ENCODE measurements at places on chromosomes 3 and 15.
A peak's percentile ranks its signal among the peaks of the same experiment; 100 is the strongest.

GRCh38 chr3:46406788-46407611, at the start of the genes CCR5AS and CCRL2:
CCR5AS (minus strand) TSS chr3:46407066.
CCRL2 (plus strand) TSS chr3:46407259; CDS start chr3:46408080, 821 bp downstream.
- DNase-seq: no peak

GRCh38 chr3:36944641-36945270, at the start of gene TRANK1:
TRANK1 (minus strand) TSS chr3:36945054; CDS start chr3:36944809, 245 bp downstream.
- peak; percentile 78 for DNase-seq

- DNase-seq: no peak
Measured at GRCh38 chr3:60399861-60400845, 851.1 kb downstream of the FHIT start.

GRCh38 chr15:95252404-95252803, 1021.0 kb downstream of the MCTP2 start:
- DNase-seq: no peak

DNA sequence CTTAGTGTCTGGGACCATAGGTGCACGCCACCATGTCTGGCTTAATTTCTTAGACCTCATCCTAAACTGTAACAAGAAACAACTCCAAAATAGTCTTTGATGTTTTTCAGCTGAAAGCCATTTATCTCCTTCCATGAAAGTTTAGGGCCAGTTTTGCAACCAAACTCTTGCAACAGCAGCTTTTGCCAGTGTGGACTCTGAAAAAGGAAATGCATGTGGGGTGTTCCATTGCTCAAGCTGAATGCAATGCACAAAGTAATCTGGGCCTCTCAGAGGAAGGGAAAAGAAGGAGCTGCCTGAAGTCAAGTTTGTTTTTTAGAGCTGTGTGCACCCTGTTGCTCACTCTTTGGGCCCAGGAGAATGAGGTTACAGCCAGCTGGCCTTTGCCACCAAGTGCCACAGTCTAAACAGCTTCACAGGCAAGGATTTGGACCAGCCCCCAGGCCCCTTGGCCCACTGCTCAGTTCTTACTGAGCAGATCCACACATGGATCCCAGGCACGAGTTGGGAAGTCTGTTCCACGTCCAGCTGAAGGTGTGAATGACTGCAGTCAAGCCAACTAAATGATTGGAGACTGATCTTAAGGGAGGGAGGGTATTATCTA, 212.3 kb upstream of the LRRFIP2 start:
- DNase-seq: no peak

DNA sequence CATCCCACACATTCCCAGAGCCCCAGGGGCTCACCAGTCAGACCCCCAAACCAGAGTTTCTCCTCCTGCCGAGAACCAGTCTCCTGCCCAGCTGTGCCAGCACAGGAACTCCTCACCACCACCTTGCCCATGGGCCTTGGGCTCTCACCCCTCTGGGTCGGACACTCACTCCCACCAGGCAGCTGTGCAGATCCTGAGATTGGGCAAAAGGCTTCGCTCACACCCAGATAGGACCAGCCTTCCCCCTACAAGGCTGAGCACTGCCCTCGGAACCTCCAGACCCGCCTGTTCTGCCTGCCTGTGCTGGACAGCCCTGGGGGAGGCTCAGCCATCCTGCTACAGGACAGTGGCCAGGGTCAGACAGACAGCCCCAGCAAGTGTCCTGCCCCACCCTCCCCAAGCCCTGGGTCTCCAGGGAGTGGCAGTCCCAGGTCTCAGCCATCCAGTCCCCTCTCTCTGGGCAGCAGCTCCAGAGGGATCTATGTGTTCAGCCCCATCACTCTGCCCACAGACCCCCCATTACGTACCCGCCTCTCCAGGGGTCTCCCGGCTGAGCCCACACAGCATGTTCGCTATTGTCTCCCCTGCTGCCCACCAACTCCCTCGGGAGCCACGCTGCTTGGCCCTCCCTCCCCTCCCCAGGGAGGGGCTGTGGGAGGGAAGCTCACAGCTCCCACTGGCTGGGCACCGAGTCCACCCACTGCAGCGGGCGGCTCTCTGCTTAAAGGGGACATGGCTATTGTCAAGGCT, at the start of gene GRIP2:
TSS of gene GRIP2 (minus strand) at position 601 of the 750 bp plus-strand sequence. CDS start at position 567, 34 bp downstream.
- no peak for DNase-seq

DNA sequence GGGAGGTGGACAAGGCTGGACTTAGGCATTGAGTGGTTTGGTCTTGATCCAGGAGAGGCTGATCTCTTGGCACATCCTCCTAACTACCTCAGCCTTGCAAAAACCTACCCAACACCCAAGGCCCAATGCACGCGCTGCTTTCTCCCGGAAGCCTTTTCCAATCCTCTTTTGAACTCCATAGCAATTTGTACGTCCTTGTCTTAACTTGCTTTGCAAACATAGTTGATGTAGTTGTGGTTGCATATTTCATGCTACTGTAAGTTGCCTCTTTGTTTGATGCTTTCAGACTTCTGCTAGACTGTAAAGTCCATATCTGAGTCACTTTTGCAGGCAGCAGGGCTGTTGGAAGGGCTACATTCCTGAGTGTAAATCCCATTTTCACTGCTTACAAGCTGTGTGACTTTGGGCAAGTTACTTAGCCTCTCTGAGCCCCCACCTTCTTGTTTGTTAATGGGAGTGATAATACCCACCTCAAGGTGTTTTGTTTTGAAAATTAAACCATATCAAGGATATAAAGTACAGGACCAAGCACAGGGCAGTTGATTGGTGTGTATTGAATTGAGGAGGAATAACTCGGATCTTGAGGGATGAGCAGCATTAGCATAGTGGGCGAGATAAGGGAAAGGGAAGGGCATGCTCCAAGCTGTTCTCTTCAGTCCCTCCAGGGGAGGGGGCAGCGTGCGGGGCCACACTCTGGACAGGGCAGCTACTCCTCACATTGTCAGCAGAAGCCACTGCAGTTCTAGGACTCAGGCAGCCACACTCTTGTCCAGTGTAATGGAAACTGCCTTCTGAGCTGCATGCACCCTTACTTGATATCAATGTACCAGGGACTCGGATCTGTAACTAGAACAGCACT, 28.8 kb downstream of the SIAH2 start:
- no peak for DNase-seq

DNA sequence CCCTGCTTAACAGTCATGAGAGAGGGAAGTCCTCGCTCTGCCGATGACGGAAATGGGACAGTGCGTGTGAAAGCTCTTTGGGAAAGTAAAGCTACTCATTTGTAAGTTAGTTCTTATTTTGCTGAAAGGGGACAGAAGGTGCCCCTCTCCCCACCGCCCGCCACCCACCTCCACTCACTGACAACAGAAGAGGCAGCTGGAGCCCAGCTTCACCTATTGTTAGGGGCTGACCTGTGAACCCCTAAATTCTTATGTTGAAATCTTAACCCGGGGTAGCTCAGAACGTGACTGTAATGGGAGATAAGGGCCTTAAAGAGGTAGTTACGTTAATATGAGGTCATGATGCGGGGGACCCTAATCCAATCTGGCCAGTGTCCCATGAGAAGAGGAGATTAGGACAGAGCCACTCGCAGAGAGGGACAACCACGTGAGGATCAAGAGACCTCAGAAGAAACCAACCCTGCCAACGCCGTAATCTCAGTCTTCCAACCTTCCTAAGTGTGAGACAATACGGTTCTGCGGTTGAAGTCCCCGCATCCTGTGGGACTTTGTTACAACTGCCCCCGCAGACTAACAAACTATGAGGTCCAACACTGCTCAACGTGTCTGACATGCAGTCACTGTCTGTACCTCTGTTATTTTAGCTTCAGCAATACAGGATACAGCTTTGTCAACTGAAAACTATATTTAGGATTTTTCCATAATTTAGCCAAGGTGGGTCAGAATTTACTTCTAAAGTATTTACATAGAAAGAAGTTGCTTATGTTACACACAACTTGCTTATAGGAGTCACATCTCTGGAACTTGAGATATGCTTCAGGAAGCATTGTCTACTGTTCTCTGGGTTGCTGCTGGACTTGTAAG, 51.7 kb downstream of the PCSK6 start:
- DNase-seq: no peak

- DNase-seq: no peak
Measured at GRCh38 chr15:25774871-25775270, 88.3 kb downstream of the ATP10A start.

DNA sequence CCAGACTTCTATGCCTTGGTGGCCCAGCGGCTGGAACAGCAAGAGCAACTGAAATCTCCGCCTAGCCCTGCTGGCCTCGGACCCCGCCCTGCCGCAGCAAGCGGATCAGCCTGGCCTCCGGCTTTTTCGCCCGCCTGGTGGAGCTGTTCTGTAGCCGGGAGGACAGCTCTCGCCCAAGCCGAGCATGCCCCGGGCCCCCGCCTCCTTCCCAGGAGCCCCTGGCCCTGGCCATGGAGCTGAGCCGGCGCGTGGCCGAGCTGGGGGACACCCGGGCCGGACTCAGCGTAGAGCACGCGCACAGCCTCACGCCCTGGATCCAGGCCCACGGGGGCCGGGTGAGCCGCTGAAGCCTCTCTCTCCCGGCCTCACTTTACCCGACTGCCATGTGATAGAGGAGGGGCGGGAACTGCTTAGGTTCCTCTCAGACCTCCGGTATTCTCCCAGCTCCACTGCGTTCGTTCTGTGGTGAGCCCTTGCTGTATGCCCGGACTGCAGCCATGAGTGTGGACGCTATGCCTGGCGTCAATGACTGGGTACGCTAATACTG, 24.1 kb upstream of the MRPL3 start:
- no peak for DNase-seq

- DNase-seq: no peak
Measured at GRCh38 chr15:74543583-74543982, 2.6 kb downstream of the ARID3B start.

- no peak for DNase-seq
Measured at GRCh38 chr3:70433091-70433490, 120.7 kb upstream of the MDFIC2 start.

DNA sequence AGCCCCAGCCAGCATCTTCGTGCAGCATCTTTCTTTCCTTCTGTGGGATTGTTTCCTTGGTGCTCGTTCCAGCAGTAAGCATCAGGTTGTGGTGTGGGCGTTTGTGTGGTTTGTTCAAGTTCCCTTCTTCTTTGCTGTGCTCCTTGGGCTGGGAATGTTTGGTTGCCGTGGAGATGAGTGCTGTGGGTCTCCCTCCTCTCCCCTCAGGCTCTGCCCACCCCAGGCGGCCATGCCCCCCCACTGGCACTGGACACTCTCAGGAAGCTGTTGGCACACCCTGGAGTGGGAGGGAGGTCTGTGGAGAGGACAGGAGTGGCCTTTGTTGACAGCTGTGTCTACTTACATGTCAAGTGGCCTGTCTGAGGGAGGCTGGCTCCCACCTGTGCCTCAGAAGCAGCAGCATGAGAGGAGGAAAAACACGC, 46.5 kb upstream of the SACM1L start:
- no peak for DNase-seq

GRCh38 chr3:181935915-181936314, 224.2 kb downstream of the SOX2 start:
- no peak for DNase-seq

- DNase-seq: no peak
Measured at GRCh38 chr15:83605111-83605945, 48.6 kb upstream of the ADAMTSL3 start.
